ENCODE measurements at places on chromosomes 4 and X.
A peak's percentile ranks its signal among the peaks of the same experiment; 100 is the strongest.

GRCh38 chrX:45191820-45192409 lies 8.8 kb downstream of the DIPK2B start:
- no peak for DNase-seq

DNA sequence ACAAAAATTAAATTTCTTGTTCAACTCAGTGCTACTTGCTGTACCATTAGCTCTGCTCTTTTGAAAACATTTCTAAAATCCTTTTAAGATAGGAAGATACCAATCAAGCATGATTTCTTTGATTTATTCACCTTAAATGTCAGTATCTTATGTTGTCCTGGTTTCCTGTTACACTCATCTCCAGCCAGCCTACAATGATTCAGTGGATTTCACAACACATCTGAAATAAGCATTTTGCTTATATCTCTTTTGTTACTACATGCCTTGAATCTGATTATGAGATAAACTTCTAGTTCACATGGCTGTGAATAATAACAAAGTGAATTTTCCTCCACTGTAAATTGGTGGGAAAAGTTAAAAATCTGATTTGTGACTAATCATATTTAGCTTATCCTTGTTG lies 112.5 kb upstream of the BMP3 start:
- no peak for DNase-seq

DNA sequence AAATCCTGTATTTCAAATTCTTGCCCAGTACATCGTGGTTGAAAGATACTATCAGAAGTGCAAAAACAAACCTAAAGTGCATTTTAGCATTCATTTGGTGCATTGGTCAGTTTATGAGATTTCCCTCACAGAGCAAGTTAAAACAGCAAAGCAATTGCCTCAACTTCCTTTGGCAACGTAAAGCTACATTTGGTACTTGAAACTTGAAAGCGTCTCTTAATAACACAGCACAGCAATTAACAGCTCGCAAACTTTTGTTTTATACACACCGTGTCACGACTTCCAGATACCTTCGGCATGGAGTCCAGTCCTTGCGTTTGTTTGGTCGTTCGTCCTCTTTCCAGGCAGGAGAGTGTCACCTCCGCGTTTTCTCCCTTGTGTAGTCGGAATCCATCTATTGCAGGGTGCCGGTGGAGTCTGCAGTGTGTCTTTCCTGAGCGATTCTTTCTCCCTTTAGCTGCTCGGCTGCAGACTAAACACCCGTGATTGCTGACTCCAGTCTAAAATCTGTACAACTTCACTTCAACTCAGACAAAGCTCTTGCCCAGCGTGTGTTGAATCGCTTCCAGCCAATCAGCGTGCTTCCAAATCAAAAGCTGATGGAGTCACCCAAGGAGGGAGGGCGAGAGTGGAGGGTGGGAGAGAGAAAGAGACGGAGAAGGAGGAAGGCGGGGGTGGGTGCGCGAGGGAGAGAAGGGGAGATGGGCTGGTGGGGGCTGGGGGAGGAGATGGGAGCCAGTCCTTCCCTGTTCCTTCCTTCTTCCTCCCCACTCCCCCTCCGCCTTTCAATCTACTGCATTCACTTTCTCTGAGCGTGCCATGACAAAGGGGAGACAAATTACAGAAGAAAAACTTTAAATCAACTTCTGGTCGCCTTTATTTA lies at the start of gene PCDH18:
Gene PCDH18, minus strand, starts transcription at position 509 of the 883 bp plus-strand sequence. Its CDS starts 406 bp downstream, at position 103.
- DNase-seq, result peak; percentile 79

GRCh38 chr4:86502081-86502480 lies 92.0 kb upstream of the PTPN13 start:
- no peak for DNase-seq

GRCh38 chr4:144611850-144612249 lies 34.1 kb upstream of the HHIP start:
- DNase-seq, result peak; percentile 25

DNA sequence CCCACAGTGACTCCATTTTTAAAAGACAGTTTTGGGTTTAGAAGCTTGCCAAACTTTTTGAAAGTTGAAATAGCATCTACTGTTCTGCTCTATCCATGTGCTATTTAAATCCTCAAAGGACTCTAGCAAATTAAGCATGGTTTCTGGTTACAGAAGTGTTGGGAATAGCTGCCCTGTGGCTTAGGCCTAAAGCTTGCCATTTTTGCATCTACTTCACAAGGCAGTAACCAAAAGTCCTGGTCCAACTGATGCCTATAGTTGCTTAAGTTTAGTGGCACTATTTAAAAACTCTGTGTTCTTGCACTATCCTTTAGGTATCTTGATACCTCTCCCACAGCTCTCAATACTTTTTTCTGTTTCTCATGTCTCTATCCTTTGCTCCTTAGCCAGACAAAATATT lies 251.0 kb upstream of the GPC4 start:
- no peak for DNase-seq

GRCh38 chrX:135480076-135480475 lies 40.4 kb upstream of the INTS6L start:
- DNase-seq, result no peak

- DNase-seq, result peak; percentile 31
These were observed 33.4 kb downstream of the CYTL1 start for GRCh38 chr4:4985844-4986243.

- no peak for DNase-seq
These were observed 186.0 kb upstream of the FAM241A start for GRCh38 chr4:111959222-111959621.

- DNase-seq, result no peak
These were observed 38.9 kb upstream of the C4orf50 start for GRCh38 chr4:6056976-6057766.

- no peak for DNase-seq
These were observed 55.3 kb downstream of the EGF start for GRCh38 chr4:109967798-109968520.

DNA sequence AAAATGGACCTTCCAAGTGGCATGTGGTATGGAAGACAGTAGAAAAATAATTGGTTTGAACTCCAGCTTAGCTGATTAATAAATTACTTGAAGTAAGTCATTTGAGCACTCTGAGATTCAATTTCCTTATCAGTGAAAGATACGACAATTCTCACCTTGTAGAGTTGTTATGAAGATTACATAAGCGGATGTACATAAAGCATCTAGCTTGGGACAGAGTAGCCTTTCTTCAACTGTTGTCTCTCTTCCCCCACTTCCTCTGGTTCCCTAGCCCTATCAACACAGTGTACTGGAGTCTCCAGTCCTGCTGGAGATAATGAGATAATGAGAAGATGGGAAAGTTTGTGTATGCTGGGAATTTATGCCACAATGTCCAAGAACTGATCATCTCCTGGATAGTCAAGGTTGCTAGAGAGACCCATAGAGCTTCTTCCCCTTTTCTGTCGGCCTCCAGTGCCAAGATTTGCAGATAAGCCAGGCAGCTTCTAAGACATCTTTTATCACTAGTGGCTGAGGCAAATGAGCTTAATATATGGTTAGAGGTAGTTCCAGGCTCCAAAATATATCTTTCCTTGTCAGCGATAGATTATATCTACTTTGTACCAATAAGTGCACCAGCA lies 33.9 kb downstream of the VSIG4 start:
- DNase-seq, result no peak

GRCh38 chrX:111728096-111728495 lies 47.1 kb downstream of the ALG13 start:
- no peak for DNase-seq

DNA sequence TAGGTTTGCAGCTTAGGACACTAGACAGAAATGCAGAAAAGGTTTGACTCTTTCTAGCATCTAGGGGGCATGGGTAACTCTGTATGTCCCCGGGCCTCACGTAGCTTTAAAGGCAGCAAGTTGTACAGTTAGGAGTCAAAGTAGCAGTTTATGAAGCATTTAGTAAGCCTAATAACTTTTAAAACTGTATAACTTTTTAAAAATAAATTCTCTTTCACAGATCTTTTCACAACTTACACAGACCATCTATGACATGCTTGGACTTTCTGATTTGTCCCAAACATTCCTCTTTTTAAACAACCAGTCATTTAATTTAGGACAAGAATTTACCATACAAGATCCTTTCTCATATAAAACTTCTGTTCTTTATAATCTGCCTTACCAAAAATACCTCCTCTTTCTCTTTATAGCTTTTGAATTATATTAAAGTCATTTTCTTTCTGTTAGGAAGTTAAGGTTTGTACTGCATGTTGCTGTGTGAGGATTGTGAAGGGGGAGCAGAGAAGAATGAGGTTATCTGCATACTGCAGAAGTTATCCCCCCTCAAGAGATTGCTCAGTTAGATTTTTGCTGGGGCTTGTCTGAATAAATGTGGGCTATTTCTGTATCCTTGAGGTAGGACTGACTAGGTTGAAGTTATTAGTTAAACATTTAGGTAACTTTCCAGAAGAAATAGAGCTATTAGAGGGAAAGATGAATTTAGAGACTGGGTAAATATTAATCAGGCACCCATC lies 94.3 kb downstream of the CPE start:
- DNase-seq, result no peak

DNA sequence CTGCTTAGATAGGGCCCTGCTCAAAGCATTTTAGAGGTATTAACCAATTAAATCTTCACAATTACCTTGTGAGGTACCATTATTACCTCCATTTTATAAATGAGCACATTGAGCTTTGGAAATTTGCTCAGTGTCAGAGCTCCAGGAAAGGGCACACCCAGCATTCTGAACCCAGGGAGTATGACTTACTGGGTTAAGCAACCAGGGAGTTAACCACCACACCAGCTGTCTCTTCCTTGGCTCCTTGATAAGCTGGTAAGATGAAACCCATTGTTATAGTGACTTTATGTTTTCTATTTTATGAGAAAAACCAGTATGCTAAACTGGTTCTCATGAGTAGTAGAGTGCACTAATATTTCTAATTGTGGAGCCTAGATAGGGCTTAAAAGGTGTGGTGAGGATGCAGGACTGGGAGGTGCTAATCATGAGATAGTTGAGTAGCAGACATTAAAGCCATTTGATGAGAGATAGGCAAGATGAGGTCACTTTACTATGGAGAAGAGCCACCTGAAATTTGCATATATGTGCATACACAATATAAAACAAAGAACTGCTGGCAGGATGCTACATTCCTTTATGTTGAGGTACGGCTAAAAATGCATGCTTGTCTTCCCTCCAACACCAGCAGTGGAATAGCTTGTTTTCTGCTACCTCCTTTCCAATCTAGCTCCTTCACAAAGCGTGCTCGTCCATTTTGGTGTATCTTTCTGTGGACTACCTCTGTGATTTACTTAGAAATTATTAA lies 556.1 kb downstream of the SPRY1 start:
- peak; percentile 50 for DNase-seq

DNA sequence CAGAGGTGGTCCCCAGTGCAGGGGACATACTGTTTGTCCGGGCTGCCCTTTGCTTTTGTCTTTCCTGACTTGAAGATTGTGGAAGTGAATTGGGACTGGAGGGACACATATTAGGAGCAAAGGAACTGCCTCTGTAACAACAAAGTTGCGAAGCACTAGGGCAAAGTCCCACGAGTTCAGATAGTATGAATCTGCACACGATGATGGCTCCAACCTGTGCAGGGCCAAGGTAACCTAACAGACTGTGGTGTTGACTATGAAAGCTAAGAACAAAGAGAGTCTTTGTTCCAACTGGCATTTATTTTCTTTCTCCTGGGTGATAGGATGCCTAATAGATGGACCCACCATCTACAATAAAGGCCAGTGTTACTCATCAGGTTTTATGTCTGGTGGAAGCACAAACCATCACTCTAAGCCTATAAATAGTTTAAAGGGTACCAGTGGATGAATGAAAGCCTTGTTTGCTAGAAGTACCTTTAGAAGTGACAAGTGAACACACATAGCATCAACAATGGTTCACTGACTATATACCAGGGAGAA lies 71.8 kb downstream of the TMA16 start:
- no peak for DNase-seq

- no peak for DNase-seq
These were observed 11.2 kb downstream of the IDS start for GRCh38 chrX:149493567-149494562.

- DNase-seq, result no peak
These were observed 959.2 kb downstream of the ADGRL3 start for GRCh38 chr4:62159306-62159705.

All from iPS DF 6.9 (cell line).